Stimulated activated naive CD8-positive, alpha-beta T cell treated with anti-CD3 and anti-CD28 coated beads, Interleukin-15, Interleukin-2, amounts not matched to agents 100 U/mL and 50 U/mL, for 24 hours (primary cell): ENCODE measurements at places on chromosomes 6 and 20.

DNA sequence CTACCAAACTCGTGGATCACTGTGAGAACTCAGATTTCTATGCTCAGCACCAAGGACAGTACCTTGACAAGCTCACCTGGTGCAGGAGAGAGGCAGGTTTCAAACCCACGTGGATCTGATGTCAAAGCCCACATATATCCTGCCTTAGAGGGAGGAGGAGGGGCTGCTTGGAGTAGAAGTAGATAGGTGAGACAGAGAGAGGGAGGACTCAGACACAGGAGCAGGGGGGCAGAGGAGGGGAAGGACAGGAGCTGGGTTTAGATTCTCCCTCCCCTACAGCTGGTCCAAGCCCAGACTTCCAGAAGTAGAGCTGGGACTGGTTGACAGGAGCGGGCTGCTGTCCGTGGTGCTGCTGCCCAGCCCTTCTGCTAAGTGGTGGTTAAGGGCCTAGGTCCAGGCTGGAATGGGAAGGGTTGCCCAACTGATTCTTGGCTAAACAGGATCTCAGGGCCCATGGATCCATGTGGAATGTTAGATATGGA is 77.5 kb downstream of the CDH22 start:
- no peak for DNase-seq

- no peak for DNase-seq
Observed at GRCh38 chr20:8265588-8265987, 133.5 kb downstream of the PLCB1 start.

DNA sequence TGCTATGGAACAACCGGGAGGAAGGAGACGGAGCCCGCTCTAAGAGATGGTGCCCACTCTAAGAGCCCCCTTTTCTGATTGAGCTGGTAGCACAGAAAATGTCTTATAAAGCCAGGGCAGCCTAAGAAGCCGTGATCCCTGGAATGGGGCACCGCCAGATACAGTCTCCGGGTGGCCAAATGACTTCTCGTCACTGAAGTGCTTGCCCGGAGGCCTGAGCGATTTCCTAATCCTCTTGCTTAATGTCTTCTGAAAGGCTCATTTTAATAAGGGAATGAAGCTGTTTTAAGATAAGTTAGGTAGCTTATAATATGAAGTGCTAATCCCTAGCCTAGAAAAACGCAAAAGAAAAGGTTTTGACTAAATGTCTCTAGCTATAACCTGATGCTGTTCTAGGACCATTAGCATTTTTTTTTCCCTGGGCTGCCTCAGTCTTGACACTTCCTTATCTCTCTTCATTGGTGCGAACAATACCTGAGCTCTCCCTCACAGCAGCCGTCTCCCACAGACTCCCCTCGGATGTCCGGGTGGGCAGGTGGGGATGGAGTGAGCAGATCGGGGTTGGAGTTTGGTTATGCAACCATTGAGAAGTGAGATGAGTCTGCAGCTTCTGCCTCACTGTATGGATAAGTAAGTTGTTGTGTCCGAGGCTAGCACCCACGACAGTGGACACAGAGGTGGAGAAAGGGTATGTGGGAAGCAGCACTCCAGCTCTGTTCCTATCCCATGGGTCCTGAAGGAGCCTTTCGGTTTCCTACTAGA is 559.4 kb upstream of the AGPAT4 start:
- no peak for DNase-seq

DNA sequence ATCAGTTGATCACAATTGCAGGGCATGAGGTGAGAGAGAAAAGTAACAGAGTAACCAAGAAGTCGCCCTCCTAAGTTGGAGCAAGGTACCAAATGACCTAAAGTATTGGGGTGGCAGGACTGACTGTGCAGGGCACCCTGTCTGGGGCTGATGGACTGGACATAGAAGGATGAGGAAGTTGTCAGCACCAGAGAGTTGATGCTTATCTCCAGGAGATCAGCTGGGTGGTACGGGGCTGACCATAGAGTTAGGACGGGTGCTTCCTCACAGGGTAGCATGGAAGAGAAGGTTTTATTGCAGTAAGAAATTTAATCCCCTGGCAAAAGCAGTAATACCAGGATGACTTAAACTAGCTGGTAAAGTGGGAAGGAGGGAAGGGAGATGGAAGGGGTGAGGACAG is 66.7 kb downstream of the TMEM170B start:
- DNase-seq = no peak

DNA sequence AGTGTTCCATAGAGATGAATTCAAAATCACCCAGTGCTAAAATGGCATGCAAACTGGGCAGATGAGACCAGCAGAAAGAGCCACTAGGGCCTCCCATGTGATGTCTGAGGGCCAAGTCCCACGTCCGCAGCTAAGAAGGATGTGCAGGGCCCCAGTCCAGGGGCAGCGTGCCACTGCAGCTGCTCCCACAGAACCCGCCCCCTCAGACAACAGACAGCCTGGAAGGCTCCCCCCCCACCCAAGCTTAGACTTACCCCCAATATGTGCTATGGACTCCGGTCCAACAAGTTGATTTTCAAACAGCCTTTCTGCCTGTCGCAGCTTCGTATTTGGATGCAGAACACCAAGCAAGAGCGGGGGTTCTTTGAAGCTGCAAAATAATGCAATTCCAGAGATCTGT is 14.0 kb downstream of the APMAP start:
- no peak for DNase-seq

- peak; percentile 11 for DNase-seq
Observed at GRCh38 chr20:62063981-62064769, 1.5 kb downstream of the TAF4 start.

DNA sequence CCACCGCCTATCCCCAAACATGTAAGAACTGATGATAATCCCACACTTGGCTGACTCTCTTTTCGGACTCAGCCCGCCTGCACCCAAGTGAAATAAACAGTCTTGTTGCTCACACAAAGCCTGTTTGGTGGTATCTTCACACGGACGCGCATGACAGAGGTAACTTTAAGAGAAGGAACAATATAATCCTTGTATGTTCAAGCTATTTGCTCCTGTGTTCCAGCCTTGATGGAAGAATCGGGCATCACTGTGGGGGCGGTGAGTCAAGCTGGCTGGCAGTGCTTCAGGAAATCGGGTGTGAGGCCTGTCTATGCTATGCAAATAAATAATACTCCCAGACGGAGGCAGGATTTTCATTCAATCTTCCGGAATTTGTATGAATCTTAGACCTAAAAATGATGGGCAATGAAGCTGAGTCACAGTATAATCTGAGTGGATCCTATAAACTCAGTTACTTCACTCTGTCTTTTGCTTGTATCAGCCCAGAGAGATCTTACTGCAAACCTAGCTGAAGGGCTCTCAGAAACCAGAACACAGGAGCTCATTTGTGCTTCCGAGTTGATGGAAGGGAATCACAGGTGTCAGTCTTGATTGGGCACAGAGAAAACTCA is 45.2 kb upstream of the NT5E start:
- DNase-seq = no peak

DNA sequence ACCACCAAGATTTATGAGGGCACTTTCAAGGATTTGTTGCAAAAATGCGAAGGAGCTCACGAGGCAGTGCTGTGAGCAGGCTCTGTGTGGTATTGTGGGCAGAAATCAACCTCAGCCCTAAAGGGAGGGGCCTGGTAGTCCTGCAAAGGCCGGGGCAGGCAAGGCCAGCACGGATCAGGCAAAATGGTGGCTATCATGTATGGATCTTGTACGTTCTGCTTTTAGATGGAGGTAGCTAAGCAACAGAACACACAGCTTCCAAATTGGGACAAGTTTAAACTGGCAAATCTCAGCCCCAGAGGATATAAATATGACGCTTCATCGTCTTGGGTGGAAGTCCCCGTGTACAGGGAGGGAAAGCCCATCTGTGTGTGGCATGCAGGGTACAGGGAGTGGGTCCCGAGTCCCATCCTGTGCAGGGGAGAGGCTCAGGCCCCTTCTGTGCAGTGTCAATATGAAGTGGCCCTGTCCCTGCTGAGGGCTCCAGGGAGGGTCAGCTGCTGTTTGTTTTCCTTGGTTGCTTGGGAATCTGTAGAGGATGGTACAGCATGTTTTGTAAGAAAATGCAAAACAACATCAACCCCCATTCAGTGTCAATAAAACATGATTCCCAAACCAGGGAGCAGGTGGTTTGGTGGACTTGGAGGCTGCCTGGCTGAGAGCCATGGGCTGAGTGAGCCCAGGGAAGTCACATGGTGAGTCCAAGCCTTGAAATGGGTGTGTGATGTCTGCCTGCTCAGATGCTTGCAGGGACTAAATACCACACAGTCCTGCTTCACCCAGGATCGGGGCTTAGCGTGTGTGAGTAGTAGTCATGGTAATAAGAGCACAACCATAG is 113.0 kb downstream of the SYCP2 start:
- DNase-seq = no peak

- DNase-seq = no peak
Observed at GRCh38 chr6:159351707-159352106, 182.5 kb downstream of the FNDC1 start.

GRCh38 chr6:169789944-169790927 is 38.8 kb downstream of the ERMARD start:
- DNase-seq = peak; percentile 82

DNA sequence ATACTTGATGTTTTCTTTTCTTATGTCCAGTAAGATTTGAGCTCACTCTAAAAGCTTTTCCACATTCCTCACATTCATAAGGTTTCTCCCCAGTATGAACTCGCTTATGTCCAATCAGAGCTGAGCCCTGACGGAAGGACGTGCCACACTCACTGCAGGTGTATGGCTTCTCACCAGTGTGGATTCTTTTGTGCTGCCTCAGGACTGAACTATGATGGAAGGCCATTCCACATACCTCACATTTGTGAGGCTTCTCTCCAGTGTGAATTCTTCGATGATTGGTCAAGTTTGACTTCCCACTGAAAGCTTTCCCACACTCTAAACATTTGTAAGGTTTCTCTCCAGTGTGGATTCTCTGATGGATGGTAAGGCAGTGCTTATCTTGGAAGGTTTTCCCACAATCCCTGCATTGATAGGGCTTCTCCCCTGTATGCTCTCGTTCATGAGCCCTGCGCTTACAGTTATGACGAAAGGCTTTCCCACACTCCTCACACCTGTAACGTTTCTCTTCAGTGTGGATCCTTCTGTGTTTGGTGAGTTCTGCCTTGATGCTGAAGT is 9.9 kb downstream of the ZNF311 start:
- no peak for DNase-seq

GRCh38 chr6:139152892-139153271 is 18.0 kb downstream of the HECA start:
- DNase-seq = no peak
